NCI-H1694 (cell line): ENCODE measurements at places on chromosomes 2 and 18.
A peak's percentile ranks its signal among the peaks of the same experiment; 100 is the strongest.

- no peak for DNase-seq
These were observed 6.4 kb upstream of the SP9 start for GRCh38 chr2:174328114-174328960.

DNA sequence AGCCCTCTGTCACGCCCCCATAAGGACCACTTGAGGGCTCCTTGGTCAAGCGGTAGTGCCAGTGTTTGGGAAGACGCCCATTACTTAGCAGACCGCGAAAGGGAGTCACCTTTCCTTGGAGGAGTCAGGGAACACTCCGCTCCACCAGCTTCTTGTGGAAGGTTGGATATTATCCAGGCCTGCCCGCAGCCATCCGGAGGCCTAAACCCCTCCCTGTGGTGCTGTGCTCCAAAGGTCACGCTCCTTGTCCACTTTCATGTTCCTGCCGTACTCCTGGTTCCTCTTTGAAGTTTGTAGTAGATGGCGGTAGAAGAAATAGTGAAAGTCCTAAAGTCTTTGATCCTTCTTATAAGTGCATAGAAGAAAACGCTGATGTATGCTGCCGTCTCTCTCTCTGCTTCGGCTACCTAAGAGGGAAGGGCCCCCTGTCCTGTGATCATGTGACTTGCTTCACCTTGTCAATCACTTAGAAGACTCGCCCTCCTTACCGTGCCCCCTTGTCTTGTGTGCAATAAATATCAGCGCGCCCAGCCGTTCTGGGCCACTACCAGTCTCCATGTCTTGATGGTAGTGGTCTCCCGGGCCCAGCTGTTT, 1.7 kb upstream of the CATIP start:
- DNase-seq = no peak

DNA sequence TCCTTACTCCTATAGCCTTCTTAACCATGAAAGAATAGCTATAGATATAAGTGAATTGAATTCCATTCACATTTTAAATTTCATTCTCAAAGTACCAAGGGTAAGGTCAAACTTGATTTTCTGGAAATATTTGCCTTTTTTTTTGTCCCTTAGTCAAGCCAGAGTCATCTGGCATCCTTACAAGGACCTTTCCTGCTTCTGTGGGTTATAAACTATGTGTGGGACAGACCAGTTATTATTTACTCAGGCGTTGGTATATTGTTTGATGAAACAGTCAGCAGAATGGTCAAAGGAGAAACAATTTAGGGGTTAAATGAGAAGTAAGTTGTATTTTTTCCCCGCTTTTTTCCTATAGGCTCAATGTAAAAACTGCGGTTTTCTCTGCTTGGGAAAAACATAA, 1103.2 kb upstream of the ZEB2 start:
- DNase-seq = no peak

GRCh38 chr2:113755035-113755834, 1.2 kb downstream of the SLC35F5 start:
- no peak for DNase-seq

GRCh38 chr2:120535081-120535480, 189.1 kb downstream of the INHBB start:
- DNase-seq = no peak

GRCh38 chr2:64295326-64296139, 151.3 kb upstream of the PELI1 start:
- DNase-seq = no peak

- no peak for DNase-seq
These were observed 60.4 kb upstream of the SIX2 start for GRCh38 chr2:45069684-45070083.

DNA sequence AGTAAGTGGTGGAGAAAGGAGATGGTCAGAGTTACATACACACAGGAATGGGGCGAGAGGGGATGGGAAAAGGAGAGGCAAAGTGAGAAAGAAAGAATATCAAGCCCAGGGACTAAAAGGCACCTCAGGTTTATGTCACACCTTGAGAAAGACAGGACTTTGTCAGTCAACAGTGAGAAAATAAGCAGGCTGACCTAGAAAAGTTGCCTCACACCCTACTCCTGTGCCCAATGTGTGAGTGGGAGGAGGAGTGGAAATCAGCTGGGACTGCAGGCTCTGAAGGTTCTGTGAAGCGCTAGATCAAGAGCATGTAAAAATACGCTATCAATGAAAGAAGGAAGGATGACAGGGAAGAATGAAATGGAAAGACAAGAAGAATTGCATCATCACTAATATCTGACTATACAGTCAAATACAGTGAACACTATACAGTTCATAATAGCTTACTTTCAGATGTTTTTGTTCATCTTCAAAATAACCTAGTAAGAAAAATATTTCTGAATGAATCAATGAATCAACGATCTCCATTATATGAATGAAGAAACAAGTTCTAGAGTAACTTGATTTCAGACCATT, 10.7 kb downstream of the VPS54 start:
- DNase-seq = no peak

GRCh38 chr2:231565887-231566594, 26.6 kb upstream of the TEX44 start:
- DNase-seq = no peak

- DNase-seq = peak; percentile 9
These were observed 6.5 kb downstream of the IGFBP5 start for GRCh38 chr2:216688731-216689340.

DNA sequence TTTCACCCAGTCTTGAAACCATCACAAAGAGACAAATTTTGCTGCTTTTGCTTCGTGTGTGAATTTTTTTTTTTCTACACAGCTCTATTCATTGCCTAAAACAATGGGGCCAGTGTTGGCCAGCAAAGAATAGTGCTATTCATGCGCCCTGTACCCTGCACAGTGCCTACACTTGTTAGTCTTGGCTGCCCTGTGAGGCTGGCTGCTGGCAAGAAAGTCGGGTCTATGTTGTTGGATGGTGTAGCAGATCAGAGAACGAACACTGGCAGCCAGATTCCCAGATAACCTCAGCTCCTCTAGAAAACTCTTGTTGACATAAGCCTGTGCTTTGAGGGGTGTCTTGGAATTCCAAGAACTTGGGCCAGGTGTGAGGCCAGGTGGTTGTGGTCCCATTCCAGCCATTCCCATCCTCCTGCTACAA, 455.7 kb upstream of the TCF4 start:
- no peak for DNase-seq

- no peak for DNase-seq
These were observed 146.3 kb downstream of the RTN4 start for GRCh38 chr2:54903736-54904554.

DNA sequence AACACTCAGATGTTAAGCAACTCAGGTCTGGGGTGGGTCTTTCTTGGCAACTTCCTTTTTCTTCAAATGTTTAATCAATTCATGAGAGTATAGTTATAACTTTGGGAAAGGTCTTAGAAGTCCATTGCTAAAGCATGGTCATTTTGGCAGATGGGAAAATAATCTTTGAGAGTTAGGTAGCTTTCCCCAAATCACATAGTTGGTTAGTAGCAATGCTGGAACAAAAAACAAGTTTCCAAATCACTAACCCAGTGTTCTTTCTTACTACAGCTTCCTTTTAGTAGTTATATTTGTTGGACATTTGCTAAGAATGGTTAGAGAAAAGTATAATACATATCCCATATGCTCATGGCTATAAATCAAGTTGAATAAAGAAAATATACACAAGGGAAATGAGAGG, 185.2 kb upstream of the SLC14A2 start:
- DNase-seq = no peak

GRCh38 chr18:525036-525797, 24.7 kb upstream of the COLEC12 start:
- DNase-seq = no peak

DNA sequence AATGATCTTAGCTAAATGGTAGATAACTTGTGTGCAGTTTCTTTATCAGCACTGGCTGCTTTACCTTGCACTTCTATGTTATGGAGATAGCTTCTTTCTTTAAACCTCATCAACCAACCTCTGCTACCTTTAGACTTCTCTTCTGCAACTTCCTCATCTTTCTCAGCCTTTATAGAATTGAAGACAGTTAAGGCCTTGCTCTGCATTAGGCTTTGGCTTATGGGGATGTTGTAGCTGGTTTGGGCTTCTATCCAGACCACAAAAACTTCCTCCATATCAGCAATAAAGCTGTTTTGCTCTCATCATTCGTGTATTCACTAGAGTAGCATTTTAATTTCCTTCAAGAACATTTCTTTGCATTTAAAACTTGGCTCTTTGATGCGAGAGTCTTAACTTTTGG, 123.7 kb downstream of the PIK3C3 start:
- no peak for DNase-seq

DNA sequence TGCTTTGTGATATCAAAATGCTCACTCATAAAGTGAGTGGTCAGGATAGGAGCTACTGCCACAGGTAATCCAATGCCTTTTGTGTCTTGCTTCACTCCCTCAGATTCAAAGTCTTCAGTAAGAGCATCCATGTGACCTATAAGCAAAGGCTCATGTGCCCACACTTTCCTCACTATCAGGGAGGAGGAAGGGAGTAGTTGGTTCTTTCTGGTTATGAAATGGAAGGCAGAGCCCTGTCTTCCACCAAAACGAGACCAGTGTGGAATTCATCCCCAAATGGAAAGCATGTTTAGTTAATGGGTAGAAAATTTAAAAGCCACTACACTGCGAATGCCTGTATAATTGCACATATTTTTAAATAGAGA, 25.8 kb downstream of the IL1F10 start:
- no peak for DNase-seq

DNA sequence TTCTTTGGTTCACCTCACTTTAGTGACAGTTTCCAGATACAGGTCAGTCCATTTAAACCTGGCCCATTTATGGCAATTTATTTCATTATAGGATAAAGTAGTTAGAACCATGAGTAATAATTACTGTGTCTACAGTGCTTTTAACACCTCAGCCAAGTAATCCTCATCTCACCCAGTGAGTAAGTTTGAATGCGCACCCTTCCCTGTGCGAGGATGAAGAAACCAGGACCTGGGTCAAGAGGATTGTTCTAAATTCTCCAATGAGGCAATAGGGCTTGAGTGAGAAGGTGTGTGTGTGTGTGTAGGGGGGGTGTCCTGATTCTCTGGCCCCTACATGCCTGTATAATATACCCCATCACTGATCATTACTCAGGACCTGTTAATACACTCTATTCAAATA, 854 bp upstream of the MYO1B start:
- DNase-seq = no peak

GRCh38 chr2:73893764-73894474, 1.1 kb downstream of the ACTG2 start:
- DNase-seq = no peak

GRCh38 chr2:236165842-236166795, 2.1 kb downstream of the GBX2 start:
- no peak for DNase-seq

DNA sequence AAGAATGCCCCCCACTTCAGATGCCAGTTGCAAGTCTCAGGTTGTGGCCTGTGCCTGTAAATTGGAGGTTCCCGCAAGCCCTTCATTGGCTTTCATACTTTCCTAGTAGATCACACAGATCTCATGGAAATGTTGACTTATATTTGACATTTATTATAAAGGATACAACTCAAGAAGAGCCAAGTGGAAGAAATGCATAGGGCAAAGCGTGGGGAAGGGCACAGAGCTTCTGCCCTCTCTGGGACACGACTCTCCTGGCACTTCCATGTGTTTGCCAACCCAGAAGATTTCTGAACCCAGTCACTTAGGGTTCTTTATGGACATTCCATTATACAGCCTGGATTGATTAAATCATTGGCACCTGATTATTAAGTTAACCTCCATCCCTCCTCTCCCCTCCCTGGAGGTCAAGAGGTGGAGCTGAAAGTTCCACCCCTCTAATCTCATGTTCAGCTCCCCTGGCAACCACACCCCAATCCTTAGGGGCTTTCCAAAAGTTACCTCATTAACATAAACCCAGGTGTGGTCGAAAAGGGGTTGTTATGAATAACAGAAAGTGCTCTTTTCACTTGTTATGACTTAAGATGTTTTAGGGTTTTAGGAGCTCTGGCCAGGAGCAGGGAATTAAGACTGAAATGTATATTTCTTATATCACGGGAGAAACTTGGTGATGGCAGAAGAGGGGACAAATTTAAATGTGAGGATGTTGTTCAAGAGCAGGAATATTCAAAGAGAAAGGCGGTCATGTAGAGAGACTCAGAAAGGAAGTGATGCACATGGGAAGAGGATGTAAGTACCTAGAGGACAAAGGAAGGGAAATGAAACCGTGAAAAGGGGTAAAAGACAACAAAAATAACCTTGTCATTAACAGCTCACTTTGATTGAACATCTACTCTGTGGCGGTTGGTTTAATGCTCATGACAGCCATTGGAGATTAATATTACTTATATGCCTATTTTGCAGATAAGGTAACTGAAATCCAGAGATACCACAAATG, 31.8 kb downstream of the SP100 start:
- no peak for DNase-seq

DNA sequence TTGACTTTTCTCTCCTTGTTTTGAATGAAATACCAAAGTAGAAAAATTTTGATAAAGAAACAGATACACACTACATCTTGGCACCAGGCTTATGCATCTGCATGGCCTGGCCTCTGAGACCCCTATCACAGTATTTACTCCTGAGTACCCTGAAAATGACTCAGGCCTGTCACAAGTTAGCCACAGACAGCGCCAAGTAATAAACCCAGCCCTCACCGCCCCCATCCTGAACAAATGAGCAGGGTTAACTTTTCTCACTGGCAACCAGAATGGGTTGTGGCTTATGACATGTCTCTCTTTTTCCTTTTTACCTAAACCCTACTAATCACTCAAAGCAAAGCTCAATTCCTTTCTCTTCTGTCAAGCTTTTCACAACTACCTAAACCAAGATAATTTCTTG, 35.3 kb downstream of the SPRED2 start:
- no peak for DNase-seq

GRCh38 chr18:9647496-9648323, 33.4 kb upstream of the PPP4R1 start:
- no peak for DNase-seq

- no peak for DNase-seq
These were observed 66.6 kb downstream of the EPB41L3 start for GRCh38 chr18:5476961-5477800.

GRCh38 chr18:62450175-62450545, 72.7 kb upstream of the ZCCHC2 start:
- DNase-seq = no peak

- no peak for DNase-seq
These were observed 1452.1 kb downstream of the SUCLG1 start for GRCh38 chr2:83006961-83007360.

GRCh38 chr18:13380691-13381070, 162.1 kb downstream of the LDLRAD4 start:
- DNase-seq = no peak
